ENCODE measurements at places on chromosomes 11 and 22.

GRCh38 chr11:2272228-2272945, 2.0 kb upstream of the ASCL2 start:
- no peak for DNase-seq

GRCh38 chr11:123659311-123659710, 4.9 kb upstream of the SCN3B start:
- no peak for DNase-seq

GRCh38 chr11:20363500-20364340, at the start of gene HTATIP2:
Gene HTATIP2, plus strand, starts transcription at chr11:20363714. Its CDS starts 524 bp downstream, at chr11:20364238.
- peak; percentile 69 for DNase-seq

DNA sequence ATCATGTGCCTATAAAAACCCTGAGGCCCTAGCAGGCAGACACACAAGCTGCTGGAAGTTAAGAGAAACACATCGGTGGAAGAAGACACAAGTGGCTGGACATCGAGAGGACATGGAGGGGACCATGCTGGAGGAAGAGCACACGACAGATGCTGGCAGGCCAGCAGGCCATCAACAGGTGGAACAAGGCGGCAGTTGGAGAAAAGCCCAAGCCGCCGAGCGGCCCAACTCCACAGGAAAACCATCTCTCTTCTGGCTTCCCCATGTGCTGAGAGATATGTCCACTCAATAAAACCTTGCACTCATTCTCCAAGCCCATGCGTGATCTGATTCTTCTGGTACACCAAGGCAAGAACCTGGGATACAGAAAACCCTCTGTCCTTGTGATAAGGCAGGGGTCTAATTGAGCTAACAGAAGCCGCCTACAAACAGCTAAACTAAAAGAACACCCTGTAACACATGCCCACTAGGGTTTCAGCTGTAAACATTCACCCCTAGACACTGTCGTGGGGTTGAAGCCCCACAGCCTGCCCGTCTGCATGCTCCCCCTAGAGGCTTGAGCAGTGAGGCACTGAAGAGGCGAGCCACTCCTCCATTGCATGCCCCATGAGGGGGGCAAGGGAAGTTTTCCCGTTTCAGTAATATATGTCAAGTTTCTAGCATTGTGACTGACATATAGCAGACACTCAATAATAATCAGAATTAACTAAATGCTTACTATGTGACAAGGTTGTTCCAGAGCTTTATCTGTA, 39.0 kb upstream of the MMP20 start:
- no peak for DNase-seq

GRCh38 chr11:126114486-126115126, 51.9 kb upstream of the CDON start:
- no peak for DNase-seq

- DNase-seq: no peak
These were observed 168.1 kb downstream of the ST3GAL4 start for GRCh38 chr11:126523441-126524205.

DNA sequence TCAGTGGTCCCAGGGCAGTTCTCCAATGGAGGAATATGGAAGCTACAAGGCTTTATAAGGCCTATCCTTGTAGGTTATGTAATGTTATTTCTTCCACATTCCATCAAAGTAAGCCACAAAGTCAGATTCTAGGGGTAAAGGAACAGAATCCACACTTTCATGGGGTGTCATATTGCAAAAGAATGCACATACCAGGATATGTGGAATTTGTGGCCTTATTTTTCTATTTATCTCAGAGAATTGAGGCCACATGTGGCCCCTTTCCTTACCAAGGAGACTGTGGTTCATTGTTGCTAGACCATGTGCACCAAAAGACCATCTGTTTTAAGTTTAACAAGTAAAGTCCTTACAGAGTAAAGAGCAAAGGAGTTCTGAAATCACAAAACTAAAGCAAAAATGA, 12.9 kb downstream of the LRRC4C start:
- no peak for DNase-seq
